ENCODE measurements at places on chromosomes 13 and 19.

GRCh38 chr19:35211545-35212230 is 16.9 kb downstream of the FAM187B start:
- peak; percentile 57 for DNase-seq

DNA sequence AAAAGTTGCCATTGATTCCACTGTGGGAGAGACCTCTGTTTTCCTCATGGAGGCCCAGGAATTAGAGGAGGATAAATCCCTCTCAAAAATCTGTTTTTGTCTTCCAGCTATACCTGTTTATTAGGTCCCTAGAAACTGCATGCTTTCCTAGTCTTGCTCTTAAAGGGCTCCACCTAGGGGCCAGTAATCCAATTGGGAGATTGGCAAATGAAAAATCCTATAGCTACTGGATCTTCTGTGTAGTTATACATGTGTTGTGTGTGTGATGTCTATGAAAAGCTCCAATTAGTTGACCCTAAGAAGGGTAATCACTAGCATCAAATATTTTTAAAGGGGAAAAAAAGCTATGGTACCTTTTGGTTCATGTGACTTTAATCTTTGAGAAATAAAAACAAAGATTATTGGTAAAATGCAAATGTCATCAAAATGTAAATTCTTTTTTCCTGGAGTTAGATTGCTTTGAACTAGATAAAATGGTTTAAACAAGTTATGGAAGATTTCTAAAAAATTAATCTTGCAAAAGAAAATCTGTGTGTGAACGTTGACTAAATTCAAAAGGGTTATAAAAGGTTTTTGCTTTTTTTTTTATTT is 63.4 kb upstream of the C1QTNF9B start:
- DNase-seq, result no peak

DNA sequence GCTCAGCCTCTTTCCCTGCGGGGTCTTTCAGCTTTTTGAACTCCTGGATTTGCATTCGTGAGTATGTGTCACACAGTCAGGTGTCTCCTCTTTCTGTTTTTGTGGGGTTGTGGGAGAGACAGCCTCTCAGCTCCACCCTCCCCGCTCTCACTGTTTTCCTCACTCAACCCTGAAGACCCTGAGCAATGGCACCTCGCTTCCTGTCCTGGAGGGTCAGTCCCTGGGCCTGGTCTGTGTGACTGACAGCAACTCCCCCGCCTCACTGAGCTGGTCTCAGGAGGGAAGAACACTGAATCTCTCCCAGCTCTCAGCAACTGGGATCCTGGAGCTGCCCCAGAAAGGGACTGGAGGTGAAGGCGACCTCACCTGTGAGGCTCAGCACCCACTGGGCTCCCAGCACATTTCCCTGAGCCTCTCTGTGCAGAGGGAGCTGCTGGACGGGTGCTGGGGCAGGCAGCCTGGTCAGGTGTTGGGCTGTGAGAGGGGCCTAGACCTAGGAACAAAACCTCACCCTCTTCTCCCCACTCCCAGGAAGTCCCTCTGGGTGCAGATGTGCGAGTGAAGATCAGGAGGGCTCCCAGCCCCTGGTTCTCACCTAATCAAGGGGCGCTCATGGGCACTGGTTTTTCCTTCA is 4.2 kb upstream of the SIGLEC7 start:
- no peak for DNase-seq

GRCh38 chr13:106942563-106942962 is 374.6 kb upstream of the ARGLU1 start:
- no peak for DNase-seq

GRCh38 chr19:44677019-44677811 is 5.9 kb downstream of the CEACAM19 start:
- no peak for DNase-seq

- DNase-seq, result no peak
These were observed 11.0 kb upstream of the EPSTI1 start for GRCh38 chr13:43003010-43003409.

DNA sequence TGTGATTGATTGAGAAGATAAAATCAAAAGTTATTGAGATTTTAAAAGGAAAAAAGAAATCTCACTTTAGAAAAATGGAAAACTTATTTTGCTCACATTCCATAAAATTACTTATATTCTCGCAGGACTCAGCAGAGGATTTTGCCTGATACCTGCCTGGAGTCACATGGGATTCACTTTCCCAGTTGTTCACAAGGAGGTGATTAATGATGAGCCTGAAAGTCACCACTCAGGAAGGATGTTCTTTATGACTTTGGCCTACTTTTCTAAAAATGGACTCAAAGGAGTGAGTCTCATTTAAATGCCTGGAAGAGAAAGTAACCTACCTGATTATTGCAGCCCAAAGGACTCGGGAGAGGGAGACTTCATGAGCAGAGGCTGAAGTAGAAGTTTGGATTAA is 34.5 kb upstream of the FAM216B start:
- DNase-seq, result no peak

GRCh38 chr13:110340812-110341444 is 33.8 kb downstream of the COL4A2 start:
- DNase-seq, result peak; percentile 5

- no peak for DNase-seq
These were observed 72.9 kb downstream of the ARHGEF7 start for GRCh38 chr13:111187960-111188541.

GRCh38 chr19:1471515-1472160 is 7.4 kb downstream of the C19orf25 start:
- no peak for DNase-seq

- no peak for DNase-seq
These were observed at the start of gene PSPN for GRCh38 chr19:6375411-6376010. TSS of gene PSPN (minus strand) at chr19:6375933. CDS start at chr19:6375849, 84 bp downstream.

- DNase-seq, result no peak
These were observed 190.7 kb upstream of the KL start for GRCh38 chr13:32825481-32825880.

DNA sequence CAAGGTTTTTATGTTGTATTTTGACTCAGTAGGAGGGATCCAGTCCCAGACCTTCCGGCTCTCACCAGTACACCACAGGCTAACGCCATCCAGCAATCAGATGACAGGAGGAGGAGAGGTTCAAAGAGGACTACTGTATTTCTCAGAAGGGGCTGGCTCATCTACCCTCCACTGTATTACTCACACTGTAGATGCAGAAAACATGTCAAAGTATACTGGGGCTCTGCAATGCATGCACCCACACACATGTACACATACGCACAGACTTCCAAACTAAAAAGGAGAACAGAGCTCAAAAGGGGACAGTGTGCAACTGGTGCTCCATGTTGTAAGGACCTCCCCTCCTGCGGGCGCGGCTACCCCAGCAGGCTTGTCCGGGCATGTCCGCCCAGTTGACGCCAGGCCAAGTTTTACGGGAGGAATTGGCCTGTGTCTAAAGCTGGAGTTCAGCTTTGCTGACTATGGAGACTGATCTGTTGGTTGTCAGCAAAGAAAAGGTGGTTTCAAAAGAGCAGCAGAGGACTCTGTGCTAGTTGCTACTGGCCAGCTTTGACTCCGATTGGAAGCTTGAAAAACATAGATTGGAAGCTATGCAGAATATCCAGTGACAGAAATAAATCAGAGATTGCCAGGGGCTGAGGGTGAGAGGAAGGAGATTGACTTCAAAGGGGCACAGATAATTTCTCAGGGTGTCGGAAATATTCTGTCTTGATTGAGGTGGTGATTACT is 314.2 kb downstream of the DLEU7 start:
- no peak for DNase-seq

- DNase-seq, result no peak
These were observed 87.0 kb upstream of the HTR2A start for GRCh38 chr13:46983881-46984280.

GRCh38 chr13:30798776-30799355 is 63.5 kb downstream of the ALOX5AP start:
- no peak for DNase-seq

DNA sequence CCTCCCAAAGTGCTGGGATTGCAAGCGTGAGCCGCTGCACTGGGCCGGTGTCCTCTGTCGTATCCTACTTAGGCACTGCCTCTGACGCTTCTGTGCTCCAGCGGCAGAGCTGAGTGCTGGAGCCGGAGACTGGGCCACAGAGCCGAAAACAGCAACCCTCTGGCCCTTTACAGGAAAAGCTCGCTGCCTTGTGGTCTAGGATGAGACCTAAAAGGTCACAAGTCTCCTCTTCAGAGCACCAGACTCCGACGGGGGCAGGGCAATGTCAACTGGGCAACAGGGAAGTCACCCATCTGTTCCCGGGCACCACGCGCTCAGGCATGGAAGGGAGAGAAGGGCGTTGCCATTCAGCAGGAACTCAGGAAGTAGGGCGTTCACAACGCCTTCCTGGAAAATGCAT is 91.7 kb downstream of the GADD45B start:
- DNase-seq, result no peak

GRCh38 chr13:95385798-95386197 is 84.5 kb upstream of the ABCC4 start:
- no peak for DNase-seq

DNA sequence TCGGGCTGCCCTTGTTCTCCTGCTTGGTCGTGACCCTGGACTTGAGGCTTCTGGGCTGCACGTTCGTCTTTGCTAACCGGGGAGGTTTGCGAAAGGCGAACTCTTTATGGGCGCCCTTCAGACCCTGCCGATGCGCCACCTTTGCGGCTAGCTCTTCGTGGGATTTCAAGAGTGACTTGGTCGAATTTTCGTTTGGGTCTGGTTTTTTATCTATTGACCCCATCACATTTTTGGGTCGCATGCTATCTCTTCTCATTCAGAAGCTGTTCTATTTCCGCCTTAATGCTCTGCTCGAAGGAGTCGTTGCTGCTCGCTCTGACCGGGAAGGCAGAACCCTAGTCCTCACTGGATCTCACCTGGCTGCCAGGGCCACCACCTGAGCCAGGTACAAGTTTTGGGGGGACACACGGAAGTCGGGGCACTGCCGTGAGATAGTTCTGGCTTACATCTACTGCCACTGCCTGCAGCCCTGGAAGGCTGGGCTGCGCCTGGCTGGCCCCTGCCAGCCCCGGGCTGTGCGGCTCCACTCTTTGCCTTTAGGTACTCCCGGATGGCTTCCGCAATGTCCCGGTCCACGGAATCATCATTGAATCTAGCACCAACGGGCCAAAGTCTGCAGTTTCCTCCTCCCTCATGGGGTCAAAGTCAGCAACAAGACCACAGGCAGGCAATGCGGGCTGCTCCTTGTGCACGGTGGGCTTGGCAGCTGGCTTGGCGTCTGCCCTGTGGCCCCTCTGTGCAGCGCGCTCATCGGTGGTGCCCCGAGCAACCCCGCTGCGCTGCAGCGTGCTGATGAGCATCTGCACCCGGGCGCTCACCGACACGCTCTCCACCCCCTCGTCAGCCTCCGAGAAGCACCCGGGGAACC is 16.2 kb downstream of the RB1 start:
- no peak for DNase-seq

DNA sequence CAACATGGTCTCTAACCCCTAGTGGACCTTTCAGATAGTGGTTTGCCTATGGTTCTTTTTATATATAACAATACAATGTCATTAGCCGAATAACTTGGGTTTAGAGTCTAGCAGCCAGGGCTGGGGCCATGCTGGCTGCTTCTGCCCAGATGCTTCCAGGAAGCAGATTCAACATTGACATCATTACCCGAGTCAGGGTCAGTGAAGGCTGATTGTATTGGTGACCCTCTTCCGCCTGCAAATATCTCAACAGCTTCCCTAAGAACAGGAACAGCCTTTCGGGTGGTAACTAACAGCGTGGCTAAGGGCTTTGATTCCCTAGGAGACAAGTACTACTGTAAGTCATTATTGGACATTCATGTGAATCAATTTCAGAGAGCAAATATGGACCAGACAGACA is 476.4 kb downstream of the UQCRFS1 start:
- no peak for DNase-seq

- DNase-seq, result no peak
These were observed 4.2 kb upstream of the SPACA6 start for GRCh38 chr19:51688671-51689571.

- no peak for DNase-seq
These were observed 296.3 kb downstream of the KLF5 start for GRCh38 chr13:73355134-73355533.

DNA sequence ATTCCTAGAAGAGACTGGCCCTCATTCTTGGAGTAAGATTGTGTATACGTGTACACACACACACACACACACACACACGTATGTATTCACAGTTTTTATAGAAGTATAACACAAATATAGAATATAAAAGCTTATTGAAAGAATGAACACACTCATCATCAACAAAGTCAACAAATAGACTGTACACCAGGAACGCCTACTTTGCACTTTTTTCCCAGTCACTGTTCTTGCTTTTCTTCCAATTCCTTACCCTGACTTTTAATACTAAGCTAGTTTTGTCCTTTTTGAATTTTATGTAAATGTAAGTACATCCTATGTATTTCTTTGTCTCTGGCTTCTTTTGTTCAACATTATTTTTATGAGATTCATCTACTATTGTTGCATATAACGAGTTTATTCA is 264.5 kb downstream of the MAB21L1 start:
- no peak for DNase-seq

DNA sequence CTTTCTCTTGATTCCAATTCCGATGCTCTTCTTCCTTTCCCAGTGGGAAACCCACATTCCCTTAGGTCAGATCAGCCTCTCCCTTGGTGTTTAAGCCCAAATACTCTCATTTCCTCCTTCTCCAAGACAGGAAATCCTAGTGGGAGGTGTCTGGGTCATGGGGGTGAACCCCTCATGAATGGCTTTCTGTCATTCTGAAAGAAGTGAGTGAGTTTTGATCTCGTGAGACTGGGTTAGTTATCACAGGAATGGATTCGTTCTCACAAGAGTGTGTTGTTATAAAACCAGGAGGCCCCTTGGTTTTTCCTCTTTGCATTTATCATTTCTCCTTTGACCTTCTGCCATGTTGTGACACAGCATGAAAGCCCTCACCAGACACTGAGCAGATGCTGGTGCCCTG is 76.2 kb upstream of the MTIF3 start:
- DNase-seq, result no peak

DNA sequence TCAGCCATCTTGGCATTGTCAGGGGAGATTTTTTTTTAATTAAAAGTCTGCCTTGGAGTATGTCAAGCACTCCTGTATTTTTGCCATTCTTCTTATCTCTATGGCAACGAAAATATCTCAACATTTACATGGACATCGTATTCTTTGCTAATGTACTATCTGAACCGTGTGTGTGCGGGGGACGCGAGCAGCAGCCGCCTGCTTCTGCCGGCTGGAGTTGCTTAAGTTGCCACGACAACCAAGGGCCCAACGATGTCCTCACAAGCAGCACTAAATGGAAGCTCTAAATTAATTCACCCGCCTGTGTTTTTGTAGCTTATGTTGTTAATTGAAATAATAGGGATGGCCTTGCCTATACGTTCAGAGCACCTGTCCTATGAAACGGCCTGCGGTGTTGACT is 309.5 kb downstream of the TEX29 start:
- DNase-seq, result no peak

DNA sequence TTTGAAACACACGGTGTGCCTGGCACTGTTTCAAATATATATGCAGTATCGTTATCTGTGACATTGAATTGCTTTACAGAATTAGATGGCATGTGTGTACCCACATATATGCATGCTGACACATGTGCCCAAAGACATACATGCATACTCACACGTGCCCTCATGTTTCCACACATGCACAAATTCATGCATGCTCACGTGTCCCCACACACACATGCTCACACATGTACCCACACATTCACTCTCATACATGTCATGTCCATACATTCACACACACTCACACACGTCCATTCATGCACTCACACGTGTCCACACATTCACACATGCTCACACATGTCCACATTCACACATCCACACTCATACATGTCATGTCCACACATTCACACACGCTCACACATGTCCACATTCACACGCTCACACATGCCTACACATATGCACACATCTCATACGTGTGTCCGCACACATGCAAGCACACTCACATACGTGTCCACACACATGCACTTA is 17.9 kb upstream of the C13orf46 start:
- DNase-seq, result no peak

All from activated T-helper 1 cell treated with anti-CD3 and anti-CD28 coated beads, Interleukin-2, amount 50 U/mL, for 16 hours (primary cell).